ENCODE measurements at places on chromosomes 1 and 21.

DNA sequence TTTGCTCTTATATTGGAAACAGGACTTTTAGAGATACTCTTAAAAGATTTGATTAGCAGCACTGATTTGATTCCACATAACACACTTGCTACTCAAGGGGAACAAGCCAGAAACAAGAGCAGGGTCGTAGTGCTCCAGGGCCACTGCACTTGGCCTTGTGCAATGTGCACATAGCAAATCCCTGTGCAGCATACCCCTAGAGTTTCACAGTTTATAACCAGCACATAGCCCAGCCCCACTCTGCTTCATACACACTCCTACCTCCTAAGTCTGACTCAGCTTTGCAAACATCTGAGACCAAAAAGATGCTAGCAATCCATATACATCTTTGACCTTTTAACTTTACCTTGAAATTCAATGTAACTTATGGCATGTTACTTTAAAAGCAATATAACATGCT is 157.6 kb downstream of the VAV3 start:
- DNase-seq, result no peak

GRCh38 chr1:40919475-40920011 is 57.4 kb upstream of the CITED4 start:
- no peak for DNase-seq

- no peak for DNase-seq
These were observed 3.8 kb downstream of the MXRA8 start for GRCh38 chr1:1354271-1355247.

GRCh38 chr1:155044365-155044764 is 6.8 kb upstream of the ADAM15 start:
- DNase-seq, result no peak

DNA sequence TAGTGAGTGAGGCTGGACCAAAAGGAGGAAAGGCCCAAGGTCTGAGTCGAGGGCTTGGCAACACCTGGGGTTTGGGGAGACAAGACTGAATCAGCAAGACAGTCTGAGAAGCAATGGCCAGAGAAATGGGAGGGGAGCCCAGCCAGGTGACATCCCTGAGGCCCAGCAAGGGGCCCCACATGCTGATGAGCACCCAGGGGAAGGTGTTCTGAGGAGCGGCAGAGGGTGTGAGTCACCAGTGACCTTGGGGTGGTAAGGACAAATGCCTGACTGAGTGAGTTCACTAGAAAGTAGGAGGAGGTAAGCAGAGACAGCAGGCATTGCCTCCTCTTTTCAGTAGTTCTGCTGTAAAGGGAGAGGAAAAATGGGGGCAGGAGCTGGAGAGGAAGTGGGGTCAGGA is 192.4 kb upstream of the GALNT2 start:
- no peak for DNase-seq

GRCh38 chr1:165696625-165697100 is 1.7 kb downstream of the ALDH9A1 start:
- no peak for DNase-seq

- no peak for DNase-seq
These were observed 25.9 kb downstream of the KCNA2 start for GRCh38 chr1:110580244-110580643.

DNA sequence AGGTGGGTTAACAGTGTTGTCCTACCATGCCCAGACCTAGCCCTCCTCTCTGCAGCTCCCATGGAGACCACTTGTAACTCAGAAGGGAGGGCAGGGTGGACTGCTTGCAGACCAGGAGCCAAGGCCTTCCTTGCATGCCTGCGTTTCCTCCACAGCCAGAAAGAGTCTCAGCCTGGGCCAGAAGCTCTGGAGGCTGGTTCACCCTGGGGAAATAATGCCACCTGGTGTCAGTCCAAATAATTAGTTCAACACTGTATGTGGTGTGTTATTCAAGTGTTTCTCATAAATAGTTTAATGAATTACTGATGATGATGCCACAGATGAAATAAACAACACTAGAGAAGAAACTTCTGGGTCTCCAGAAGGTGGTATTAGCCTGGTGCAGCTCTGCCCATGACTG is 16.9 kb upstream of the VANGL1 start:
- DNase-seq, result no peak

- DNase-seq, result no peak
These were observed 202.1 kb downstream of the NCAM2 start for GRCh38 chr21:21200103-21200938.

- DNase-seq, result no peak
These were observed 55.7 kb downstream of the PLEKHA6 start for GRCh38 chr1:204304067-204304466.

- DNase-seq, result peak; percentile 61
These were observed 8.0 kb upstream of the NAV1 start for GRCh38 chr1:201530741-201531531.

GRCh38 chr1:202046227-202046626 is 35.8 kb downstream of the ELF3 start:
- DNase-seq, result no peak

DNA sequence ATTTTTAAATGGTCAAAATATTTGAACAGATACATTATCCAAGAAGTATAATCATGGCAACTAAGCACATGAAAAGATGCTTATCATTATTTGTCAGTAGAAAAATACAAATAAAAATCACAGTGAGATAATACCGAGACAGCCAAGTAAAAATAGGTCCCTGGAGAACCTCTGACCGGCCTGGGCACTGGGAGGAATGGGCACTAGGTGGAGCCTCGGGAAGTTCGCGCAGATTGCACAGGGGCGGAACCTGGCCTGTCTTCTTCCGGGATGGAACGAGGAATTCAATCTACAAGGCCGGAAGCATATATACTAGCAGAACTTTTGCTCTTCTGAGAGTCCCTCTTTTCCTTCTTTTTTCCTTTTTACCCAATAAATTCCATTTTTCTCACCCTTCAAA is 148.5 kb upstream of the CHRM3 start:
- no peak for DNase-seq

DNA sequence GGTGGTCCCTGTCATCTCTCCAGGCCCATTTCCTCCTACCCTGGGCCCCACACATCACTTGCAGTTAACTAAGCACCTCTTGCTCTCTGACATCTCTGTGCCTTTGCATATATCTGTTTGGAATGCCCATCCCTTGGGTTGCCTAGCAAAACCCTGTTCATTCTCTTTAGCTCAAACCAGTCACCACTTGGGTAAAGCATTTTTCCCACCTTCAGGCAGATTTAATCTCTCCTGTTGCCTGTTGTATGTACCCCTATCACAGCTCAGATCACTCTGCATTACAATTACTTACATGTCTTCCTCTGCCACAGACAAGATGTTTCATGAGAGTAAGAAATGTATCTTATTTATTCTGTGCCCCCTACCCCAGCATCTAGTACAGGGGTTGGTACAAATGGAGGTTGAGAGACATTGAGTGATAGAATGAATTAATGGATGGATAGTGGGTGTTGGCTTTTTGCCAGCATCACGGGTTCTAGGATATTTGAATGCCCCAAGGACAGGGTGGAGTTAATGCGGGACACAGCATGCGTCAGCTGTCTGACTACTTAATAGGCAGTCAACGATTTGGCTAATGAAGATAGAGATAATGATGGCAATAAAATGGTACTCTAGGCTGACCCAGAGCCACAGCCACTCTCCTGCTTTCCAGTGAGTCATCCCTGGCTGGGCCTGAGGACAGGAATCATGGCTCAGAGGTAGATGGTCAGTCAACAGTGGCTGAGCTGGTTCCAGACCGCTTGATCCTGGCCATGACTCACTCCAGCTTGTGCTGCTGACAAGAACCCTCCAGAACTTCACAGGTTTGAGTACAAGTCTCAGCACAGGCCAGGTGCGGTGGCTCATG is 6.5 kb downstream of the NR0B2 start:
- no peak for DNase-seq

DNA sequence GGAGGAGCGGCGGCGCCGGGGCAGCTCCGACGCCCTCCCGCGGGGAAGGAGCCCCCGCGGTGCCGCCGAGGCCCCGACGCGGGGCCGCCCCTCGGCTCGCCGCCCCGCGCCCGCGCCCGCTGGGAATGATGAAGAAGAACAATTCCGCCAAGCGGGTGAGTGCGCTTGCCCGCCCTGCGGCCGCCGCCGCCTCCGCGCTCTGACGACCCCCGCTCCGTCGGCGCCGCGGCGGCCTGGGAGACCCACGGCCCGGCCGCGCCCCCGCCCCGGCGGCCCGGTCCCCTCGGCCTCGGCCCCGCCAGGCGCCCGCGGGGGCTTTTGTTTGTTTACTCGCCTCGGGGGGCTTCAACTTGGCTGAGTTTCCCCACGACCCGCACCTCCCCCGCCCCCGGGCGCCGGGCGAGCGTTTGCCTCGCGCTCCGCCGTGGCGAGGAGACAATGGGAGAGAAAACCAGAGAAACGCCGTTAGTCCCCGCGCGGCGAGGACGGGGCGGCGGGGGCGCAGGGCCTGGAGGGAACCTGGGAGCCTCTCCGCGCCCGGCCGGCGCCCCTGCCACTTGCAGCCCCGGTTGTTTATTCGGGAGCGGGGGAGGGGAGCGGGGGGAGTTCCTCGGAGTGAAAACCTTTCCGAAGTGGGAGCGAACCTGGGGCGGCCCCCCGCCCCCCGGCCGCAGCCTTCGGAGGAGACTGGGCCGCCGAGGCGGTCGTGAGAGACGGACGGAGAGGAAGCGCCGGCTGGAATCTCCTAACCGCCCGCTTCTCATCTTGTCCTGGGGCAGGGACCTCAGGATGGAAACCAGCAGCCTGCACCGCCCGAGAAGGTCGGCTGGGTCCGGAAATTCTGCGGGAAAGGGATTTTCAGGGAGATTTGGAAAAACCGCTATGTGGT is 661 bp downstream of the PLEKHO1 start:
- DNase-seq, result no peak

DNA sequence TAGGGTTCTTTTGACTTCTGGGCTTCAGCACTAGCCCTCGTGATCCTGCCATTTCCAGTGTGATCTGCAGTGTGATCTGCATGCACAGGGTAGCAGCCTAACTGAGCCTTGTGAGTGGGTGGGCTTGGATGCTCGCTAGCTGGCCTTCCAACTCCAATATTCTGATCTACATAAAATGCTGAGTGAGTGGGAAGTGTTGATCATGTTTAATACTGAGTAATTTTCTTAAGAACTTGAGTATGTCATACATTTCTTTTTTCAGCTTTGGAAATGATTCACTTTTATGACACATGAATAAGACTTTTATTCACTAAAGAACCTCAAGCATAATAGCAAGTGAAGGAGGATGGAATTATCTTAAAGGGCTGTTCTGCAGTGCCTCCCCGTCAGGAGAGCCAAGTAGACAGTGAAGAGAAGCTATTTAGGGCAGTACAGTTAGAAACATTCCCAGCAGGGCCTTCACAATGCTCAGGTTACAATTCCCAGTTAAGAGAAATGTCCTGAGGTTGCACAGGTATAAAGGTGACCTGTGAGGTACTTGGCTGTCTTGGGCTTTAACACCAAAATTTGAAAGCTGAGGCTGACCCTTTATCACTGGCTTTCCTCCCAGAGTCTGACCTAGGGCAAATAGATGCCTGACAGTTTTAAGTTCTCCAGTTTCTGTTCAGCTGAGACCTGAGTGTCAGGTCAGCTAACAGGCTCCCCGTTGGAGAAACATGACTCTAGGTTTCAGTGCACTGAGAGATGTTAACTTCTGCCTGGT is 29.1 kb upstream of the LRRC8C start:
- DNase-seq, result no peak

DNA sequence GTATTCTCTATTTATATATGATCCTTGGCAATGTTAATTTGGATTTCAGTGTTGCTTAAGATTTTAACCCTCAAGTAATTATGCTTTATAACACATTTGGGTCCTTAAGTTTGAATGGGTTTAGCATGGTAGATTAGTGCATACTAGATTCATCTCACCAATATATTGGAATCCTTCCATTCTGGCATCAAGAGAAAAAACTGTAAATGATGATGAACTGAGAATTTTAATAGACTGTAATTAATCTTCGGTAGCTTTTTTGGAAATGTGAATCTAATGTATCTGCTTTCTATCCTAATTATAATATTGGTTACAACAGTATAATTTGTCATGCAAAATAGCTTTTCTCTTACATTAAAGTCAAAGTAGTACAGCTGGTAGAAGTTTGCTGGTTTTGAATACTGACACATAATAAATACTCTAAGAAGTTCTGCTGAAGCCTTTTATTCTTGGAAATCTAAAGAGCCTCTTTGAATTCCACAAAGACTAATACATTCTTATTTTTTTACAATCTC is 279.8 kb downstream of the AMY1C start:
- no peak for DNase-seq

DNA sequence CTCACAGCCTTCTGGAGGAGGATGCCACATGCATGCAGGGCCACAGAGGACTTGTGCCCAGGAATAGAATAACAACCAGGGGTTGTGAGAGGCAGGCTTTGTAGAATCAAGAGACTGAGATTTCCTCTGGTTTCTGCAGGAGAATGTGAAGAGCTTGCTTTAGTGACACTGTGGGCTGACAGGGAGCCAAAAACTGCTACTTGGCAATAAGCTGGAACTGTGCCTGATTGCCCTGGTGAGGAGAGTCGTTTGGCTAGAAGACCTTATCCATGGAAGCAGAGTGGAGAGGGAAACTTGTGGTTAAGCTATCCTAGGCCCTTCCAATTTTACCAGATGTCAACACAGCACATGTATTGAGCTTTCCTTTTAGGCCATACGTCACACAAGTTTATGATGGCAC is 902.1 kb downstream of the MRPL39 start:
- DNase-seq, result no peak

DNA sequence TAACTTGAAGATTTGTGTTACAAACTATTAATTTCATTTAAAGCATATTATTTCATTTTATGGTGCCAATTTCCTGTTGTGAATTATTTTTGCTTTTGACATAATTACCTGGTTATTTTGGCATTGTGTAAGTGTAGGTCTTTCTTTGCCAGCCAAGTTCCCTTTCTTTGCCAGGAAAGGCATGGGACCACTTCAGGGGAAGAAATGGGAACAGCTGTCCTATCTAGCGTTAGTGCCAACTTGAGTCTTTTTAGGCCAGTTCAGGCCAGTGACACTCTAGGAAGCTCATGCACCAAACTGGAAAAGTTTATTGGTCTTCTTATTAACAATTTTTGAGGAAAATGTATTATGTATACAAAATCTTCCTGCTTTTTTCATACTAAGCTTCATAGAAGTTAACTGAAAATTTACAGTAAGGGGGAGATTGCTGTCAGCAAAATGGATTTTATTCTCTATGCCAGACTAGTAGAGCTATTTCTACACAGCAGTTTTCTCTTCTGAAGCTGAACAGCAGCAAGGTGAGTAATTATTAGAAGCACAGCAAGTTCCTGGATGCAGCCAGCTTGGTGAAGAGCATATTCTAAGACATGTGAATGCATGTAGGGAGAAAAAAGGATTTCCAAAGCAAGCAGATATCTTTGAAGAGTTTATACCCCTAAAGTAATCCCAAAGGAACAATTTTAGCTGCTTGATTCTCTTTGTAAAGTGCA is 914.6 kb upstream of the ADGRL4 start:
- DNase-seq, result no peak

DNA sequence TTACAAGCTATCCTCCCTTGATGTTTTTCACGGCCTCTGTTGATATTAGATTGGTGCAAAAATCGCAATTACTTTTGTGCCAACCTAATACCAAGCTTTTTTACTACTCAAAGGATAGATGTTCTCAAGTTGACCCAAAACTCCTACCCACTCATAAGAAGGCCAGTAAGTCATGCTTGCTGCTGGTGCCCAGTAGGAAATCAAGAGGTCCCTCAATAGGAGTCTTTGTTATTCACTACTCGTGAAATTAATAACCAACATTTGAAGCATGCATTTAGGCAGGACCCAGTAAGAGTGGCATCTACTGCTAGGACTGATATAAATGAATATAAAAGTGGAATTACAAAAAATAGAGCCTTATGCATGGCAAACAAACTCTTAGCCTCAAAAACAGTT is 52.6 kb downstream of the APP start:
- DNase-seq, result no peak
